SJSA1 (cell line): ENCODE measurements at places on chromosomes 7 and 10.

DNA sequence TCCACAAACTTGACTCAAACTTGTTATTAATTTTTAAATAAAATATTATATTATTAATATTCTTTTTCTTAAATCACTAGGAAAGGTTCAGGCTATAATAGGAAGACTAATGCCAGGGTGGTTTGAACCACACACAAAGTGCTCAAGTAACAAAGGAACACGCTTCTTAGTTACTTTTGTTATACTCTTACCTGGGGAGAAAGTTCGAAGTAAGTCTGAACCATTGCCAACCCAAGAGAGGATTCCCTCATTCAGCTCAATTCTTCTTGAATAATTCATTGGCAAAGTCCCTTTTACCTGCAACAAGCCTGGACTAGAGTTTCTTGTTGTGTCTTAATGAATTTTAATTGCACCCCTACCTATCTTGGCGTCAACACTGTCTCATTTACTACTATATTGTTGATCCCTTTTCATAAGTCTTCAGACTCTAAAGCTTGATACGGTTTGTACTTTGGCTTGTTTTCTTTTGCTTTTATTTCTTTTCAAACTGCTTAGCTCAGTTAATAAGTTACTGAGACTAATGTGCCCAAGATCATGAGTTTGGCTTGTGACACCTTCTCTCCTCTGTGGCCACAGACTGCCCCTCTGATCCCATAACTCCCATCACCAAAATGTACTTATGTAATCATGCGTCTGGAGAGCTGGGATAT lies 10.2 kb upstream of the C10orf67 start:
- no peak for DNase-seq

DNA sequence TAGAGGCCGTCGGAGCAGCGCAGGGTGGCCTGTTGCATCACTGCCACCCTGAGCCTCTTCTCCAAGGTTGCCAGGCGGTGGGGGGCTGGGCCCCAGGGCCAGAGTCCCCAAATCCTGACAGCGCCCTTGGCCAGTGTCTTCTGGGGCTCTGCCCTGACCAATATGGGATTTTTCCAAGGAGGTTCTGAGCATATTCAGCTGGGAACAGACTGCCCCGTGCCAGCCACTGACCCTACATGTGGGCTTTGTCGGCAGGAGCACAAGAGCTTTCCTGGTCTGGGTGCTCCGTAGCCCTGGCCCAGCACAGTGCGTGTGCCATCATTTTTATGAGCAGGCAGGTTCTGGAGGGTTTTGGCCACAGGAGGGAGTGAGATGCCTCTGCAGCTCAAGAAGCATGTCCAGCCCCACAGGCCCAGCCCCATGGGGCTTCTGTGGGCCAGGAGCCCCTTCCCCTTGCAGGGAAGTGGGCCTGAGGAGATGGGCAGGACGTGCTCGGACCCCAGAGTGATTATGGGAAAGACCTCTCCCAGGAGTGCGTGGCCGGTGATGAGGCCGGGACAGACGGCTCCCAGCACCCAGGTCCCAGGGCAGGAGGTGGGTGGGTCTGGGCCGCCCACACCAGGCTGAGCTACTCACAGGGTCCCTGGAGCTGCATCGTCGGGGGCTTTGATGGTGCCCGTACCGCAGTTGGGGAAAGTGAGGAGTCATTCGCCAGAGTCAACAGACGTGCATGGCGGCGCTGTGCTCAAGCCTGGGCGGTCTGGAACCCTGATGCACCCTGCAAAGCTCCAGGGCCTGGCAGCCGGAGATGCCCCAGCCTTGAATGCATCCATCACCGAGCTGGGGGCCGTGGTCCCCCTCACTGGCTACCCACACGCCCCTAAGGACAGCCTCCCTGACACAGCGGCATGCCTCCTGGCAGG lies 66.6 kb downstream of the PWWP2B start:
- DNase-seq, result no peak

DNA sequence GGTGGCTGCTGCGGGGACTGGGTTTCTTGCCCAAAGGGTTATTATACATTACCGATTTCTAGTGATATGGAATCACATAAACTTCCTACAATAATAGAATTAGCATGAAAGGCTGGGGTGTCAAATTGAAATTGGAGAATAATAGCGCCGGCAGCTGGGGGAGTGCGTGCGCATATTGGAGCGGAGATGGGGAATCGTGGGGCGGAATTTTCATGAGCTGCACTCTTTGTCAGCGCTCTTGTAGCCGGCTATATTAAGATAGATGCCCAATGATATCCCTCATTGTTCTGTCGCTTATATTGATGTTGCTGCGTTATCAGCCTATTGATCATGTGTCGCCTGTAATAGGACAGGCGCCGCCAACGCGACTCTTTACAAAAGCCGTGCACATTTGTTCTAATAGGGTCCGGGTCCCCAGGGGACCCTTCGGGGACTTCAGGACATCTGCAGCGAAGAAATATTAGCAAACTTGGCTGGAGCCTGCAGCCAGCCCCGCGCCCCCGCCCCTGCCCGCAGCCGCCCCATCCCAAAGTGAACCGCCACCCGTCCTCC lies 5.1 kb downstream of the UNCX start:
- DNase-seq, result no peak

- DNase-seq, result no peak
Observed at GRCh38 chr10:132509506-132510173, 27.9 kb upstream of the INPP5A start.

- peak; percentile 81 for DNase-seq
Observed at GRCh38 chr10:113056441-113057021, 106.5 kb downstream of the TCF7L2 start.

GRCh38 chr7:121957626-121958025 lies 84.7 kb downstream of the PTPRZ1 start:
- DNase-seq, result no peak

- DNase-seq, result no peak
Observed at GRCh38 chr7:5625938-5626337, 155.5 kb downstream of the RNF216 start.

- DNase-seq, result no peak
Observed at GRCh38 chr7:44411306-44411705, 79.2 kb downstream of the NUDCD3 start.

GRCh38 chr7:42831718-42832522 lies 80.0 kb downstream of the C7orf25 start:
- DNase-seq, result no peak

- no peak for DNase-seq
Observed at GRCh38 chr7:46557295-46557711, 636.2 kb upstream of the IGFBP3 start.

GRCh38 chr7:30659312-30659711 lies 22.9 kb downstream of the CRHR2 start:
- no peak for DNase-seq

DNA sequence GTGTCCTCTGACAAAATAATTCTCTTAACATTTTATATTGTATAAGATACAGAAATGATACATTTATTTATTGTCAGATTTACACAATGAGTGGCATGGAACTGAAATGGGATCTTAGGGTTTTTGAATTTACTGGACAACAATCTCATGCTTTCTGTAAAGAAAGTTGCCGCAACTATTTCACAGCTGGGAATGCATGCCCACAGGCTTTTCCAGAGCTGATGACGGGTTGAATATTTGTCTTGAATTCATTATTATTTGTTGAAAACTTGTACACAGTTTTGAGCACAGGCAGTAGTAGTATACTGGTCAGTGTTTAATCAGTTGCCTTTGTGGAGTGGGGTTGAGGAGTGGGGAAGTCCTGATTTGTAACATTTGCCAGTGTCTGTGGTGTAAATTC lies 20.5 kb upstream of the MRC1 start:
- no peak for DNase-seq

- DNase-seq, result no peak
Observed at GRCh38 chr7:92671505-92672169, 81.4 kb upstream of the FAM133B start.

DNA sequence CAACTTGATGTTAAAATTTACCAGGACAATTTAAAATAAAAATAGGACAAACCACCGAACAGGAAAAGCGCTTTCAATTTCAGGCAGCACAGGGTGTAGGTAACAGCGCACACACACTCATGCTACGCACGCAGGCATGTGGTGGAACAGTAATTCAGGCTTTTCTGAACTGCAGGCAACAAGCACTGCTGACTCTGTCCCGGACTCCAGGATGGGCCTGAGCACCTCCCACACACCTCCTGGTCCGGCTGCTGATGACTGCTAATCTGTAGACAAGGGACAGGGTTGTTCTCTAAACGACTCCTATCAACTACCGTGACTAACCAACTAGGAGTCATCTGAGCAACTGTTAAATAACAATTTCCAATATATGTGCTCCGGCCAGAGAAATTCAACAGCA lies 192.6 kb upstream of the FRMD4A start:
- no peak for DNase-seq

DNA sequence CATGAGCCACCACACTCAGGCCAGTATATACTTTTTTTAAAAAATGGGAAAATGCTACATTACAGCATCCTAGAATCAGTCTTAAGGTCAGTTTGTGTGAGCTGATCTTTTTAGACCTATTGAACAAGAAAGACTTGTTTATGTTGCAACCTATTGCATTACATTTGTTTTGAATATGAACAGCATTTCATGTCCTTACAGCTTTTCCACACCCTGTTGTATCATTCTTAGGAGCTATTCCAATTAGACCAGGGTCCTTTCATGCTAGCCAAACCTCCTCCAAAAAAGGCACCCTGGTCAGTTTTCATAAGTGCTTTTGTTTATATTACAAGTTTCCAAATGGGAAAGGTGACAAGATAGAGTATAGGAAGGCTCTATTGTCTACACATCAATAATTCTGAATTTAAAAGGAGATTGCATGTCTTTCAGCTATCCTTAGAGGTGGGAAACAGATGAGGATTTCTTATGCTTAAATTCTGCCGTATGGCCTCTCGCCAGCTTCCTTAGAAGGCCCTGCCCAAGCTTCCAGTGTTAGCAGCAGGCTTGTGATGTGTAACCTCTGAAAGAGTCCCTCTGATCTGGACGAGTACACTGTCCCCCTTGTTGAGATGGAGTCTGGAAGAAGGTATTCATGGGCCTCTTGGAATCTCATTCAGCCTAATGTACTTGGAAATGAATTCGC lies 171.9 kb downstream of the OTUD1 start:
- no peak for DNase-seq
